Aorta (tissue), 5 donors: ENCODE measurements at places on chromosomes 16 and 17. TPM values are rescaled to one million over a fixed set of nuclear protein-coding genes. Genes with fewer than 3 reads are reported as not detected.

The YPEL2 gene
- total RNA-seq, result 54.0 TPM

The KRTAP1-5 gene
- not detected for total RNA-seq

DNA sequence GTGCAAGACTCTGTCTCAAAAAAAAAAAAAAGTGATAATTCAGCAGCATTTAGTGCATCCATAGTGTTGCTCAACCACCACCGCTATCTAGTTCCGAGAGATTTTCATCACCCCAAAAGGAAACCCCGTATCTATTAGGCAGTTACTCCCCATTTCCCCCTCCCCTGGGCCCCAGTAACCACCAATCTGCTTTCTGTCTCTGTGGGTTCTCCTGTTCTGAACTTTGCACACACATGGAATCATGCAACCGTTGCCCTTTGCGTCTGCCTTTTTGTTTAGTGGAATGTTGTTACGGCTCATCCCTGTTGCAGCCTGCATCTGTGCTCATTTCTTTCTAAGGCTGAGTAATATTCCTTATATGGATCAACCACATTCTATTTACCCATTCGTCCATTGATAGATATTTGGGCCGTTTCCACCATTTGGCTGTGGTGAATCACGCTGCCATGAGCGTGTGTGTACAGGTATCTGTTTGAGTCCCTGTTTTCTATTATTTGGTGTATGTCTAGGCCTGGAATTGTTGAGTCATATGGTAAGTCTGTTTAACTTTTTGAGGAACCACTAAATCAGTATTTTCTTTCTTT lies 8.7 kb upstream of the SYNGR2 start:
- DNase-seq, result no peak

DNA sequence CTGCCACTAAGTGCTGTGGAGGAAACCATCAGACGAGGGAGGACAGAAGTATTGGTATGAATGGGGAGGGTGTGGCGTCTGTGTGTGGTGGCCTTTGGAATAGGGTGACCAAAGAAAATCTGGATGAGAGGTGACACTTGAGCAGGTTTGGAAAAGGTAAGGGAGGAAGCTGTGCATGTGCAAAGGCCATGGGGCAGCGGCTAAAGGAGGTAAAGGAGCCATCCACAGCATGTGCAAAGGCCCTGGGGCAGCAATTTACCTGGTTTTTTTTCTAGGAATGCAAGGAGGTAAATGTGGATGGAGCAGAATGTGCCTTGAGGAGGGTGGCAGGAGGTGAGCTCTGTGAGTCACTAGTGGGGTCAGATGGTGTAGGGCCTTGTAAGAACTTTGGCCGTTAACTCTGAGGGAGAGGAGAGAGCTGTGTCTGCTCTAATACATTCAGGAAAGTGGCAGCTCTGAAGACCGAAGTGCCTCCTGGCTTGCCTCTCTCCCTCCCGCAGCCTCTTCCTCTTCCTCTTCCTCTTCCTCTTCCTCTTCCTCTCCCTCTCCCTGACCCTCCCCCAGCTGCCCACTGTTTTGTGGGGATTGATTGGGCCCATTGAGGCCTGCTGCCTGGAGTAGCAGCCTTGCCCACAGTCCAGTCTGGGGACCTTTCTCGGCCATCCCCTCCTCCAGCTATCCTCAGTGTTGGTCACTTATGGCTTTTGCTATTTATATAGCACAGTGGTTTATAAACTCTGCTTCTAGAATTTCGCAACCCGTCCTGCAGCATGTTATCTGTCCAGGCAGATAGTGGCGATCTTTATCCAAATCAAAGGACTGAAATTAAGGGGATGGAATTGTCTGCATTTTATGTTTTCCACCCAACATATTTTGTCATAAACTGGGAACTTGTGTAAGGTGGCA lies 38.7 kb downstream of the CMIP start:
- no peak for DNase-seq

The CACNG5 gene
- not detected for total RNA-seq

DNA sequence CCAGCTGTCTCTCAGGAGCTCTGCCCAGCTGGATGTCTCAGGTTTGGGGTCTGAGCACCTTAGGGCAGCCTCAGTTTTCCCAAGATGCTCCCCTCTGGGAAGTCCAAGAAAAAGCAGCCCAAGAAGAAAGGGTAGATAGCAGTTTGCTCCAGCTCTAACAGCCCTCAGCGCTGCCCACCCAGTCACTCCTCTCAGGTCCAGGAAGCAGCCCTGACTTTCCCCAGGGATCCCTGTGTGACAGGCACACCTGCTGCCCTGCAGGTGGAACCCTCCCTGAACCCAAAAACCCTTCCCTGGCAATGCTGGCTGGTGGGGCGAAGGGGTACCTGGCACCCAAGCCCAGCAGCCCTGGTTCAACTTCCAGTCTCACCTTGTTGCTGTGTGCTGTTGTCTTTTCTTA lies 48.1 kb downstream of the BEAN1 start:
- peak; percentile 28 for DNase-seq

DNA sequence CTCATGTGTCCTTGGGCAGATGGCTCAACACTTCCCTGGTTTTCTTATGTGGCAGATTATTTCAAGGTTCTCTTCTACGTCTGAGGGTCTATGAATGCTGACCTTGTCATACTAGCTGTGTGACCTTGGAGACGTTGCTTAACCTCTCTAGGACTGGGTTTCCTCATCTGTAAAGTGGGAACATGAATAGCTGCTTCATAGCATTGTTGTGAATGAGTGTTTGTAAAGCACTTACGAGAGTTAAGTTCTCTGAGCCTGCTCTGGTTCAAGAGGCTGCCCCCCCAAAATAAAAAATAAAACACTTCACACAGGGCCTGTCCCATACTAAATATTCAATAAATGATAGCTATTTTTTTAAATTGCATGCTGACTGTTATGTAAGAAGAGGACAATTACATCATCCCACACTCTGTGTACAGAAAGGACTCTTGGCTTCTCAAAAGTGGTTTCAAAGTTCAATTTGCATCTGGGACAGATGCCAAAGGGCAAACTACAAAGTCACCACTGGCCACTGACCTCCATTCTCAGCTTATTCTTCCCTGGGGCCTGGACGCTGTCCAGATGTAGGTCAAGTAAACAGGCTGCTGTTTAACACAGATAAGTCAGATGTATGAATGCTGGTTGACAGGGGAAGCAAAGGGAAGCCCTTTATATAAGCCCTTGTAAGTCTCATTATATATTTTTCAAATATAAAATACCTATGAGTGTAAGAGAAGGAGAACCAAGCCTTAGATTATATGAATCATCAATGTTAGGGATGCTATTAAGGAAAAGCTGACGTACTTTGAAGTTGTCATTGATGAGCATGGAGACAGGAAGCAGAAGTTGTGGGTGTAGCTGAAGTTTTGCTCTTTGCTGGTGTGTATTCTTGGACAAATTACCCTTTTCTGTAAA lies 15.4 kb upstream of the NDEL1 start:
- DNase-seq, result peak; percentile 59

The ACE gene
- 30.5 TPM for total RNA-seq

The PFN1 gene
- total RNA-seq, result 440 TPM

The CAPNS2 gene
- 0.45 TPM for total RNA-seq

The SLC38A8 gene
- total RNA-seq, result not detected

- peak; percentile 31 for DNase-seq
These were observed 12.9 kb downstream of the FOXF1 start for GRCh38 chr16:86523166-86523740.

DNA sequence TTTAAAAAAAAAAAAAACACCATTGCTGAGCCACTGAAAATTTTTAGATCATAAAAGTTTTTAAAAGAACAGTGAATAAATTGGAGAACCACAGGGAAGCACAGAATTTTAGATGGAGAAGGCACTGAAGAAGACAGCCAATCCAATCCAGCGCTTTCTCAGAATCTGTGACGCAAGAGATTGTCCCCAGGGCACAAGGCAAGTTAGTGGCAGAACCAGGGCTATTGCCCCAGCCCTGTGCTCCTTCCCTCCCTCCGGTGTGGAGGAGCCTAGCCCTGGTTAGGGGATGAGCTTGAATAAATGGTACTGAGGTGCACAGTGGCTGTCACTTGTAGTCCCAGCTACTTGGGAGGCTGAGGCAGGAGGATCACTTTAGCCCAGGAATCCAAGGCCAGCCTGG lies 108.3 kb downstream of the ZNF423 start:
- no peak for DNase-seq

DNA sequence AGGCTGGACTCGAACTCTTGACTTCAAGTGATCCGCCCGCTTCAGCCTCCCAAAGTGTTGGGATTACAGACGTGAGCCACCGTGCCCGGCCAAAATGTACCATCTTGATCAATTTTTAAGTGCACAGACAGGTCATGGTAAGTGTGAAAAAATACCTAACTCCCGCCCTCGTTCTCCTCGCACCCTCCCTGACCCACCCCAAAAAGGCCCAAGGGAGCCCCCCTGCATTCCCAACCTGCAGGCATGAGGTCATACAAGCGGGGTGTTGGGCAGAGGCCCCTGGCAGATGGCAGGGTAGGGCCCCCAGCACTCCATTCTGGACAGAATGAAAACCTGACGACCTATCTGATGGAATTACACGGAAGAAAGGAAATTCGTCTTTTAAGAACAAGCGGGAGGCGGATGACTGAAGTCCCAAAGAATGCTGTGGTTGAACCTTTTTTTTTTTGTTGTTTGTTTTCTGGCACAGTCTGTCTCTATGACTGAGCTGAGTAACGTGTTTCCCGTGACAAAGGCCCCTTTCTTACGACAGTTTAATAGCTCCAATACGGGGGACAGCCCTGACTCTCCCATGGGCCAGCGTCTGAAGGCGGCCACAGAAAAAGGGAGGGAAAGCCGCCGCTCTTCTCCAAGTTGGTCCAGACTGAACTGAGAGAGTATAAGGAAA lies 376.4 kb downstream of the SLC39A11 start:
- DNase-seq, result no peak

- peak; percentile 22 for DNase-seq
These were observed 97.7 kb downstream of the GSG1L start for GRCh38 chr16:27965801-27966200.

The GPRC5C gene
- total RNA-seq, result 51.7 TPM

- DNase-seq, result no peak
These were observed 8.8 kb downstream of the JUP start for GRCh38 chr17:41777574-41778188.

GRCh38 chr17:4502466-4503154 lies 3.9 kb downstream of the SPNS2 start:
- no peak for DNase-seq

The KRT39 gene
- not detected for total RNA-seq

The C17orf50 gene
- total RNA-seq, result not detected

DNA sequence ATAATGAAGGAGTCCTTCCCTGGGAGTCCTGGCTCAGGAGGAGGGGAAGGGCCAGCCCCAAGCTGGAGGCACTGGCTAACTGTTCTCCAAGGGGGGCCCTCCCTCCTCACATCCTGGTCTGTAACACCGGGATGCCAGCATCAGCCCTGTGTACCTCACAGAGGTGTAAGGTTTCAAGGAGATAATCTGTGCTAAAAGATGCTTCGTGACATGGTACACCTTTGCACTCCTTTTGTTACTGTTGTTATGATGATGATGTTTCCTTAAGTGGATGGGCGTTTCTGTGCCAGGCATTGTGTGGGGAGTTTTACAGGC lies 236.7 kb upstream of the TNRC6C start:
- DNase-seq, result no peak
